ENCODE measurements at places on chromosomes 11 and 22. TPM values are rescaled to one million over a fixed set of nuclear protein-coding genes. Genes with fewer than 3 reads are reported as not detected.

Gene LRFN4
- total RNA-seq, result 60.1 TPM

DNA sequence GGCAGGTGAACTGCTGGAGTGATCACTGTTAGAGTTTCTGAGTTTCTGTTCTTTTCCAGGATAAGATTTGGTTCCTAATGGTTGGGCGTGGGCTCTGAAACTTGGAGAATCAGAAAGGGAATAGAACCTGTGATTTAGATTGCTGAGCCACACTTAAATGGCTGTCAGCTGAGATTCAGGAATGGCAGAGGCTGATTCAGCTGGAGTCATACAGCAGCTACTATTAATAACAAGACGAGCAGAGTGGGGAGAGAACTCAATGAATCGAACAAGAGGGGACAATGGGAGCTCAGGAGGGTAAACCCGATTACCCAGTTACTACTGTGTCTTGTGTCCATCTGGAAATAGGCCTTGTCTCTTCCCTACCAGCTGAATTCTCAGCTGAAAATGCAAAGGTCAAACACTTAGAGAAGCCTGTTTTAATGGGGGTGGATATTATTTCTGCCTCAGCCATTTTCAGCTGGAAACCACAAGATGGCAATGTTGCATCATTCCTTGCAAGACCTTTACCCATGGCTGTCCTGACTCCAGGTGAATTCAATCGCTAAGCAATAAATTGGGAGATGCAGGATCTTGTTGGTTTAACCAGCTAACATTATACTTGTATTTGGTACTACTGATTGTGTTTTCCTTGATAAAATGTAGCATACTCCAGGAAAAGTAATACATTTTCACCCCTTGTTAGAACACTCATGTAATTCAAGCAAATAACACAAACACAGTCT lies 104.5 kb upstream of the RAG2 start:
- H3K4me1 ChIP-seq, result no peaks in the 10 kb centered on the region
- H3K27ac ChIP-seq, result no peak overlapping the region
- no peaks in the 10 kb centered on the region for H3K36me3 ChIP-seq
- DNase-seq, result peak; percentile 41

Gene RIMBP3C
- total RNA-seq, result 0.89 TPM

- no peaks in the 10 kb centered on the region for H3K27me3 ChIP-seq
- H3K36me3 ChIP-seq, result no peaks in the 10 kb centered on the region
- no peaks in the 10 kb centered on the region for H3K4me1 ChIP-seq
- H3K4me3 ChIP-seq, result no peak overlapping the region
- DNase-seq, result no peak
Observed at GRCh38 chr22:44362249-44363012, 49.7 kb upstream of the SHISAL1 start.

DNA sequence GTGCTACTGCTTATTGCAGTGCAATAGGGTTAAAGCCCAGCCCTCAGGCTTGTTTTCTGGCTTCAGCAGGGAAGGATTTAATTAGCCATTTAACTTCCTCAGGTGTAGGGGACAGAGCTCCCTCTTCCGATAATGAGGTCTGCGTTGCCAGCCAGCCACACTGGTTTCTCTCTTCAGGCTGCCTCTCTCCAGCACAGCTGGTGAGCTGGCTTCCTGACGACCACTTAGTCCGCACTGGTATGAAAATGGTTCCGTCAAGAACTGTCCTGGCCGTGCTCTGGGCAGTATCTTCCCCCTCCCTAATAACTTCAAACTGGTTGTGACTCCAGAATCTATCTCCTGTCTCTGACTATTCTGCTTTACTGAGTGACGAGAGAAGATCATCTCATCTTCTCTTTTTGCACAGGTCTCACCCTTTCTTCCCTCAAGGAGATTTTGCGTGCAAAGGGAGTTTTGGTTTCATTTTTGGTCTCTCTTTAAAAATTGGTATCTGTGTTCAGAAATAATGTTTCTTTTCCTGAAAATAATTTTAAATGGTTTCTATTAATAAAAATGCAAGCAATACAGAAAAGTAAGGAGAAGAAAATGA lies 49.2 kb downstream of the CNTN5 start:
- DNase-seq, result no peak
- no peaks in the 10 kb centered on the region for H3K27me3 ChIP-seq
- no peaks in the 10 kb centered on the region for H3K36me3 ChIP-seq
- no peaks in the 10 kb centered on the region for H3K4me1 ChIP-seq
- no peak overlapping the region for H3K4me3 ChIP-seq

Gene TSGA10IP
- total RNA-seq, result not detected

DNA sequence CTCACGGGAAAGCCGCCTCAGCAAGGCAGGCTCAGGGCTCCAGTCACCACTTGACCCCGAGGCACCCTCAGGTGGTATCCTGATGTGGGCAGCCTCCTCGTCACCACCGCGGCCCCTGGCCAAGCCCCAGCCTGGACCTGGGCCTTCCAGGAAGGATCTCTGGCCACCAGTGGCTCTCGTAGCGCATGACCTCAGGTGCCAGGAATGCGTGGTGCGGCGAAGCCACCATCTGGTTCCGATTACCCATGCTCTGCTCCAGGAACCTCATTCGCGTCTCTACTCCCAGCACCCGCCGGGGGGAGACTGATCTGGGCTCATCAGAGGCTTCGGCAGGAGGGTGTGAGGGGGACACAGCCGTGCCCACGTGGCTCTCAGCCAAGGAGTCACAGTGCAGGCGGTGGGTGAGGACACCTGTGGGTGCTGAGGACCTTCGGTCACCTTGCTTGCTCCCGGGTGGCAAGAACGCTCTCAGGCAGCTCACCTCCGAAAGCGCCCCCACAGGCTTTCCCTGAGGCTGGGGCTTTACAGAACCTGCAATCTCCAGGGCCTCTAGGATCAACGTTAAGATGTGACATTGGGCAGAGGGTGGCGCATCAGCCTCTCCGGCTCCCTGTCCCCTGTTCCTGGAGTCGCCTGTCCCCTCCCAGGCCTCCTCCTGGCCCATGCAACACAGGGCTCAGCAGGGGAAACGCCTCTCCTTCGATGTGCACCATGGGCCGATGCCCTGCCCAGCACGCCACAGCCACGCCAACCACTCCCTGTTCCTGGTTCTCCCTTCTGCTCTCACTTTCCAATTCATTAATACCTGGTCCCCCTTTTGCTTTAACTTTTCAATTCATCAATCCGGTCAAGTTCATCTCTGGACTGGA lies 39.0 kb downstream of the TBX1 start:
- no peak for DNase-seq
- no peaks in the 10 kb centered on the region for H3K36me3 ChIP-seq
- H3K27me3 ChIP-seq, result no peaks in the 10 kb centered on the region
- no peak overlapping the region for H3K4me3 ChIP-seq
- no peaks in the 10 kb centered on the region for H3K4me1 ChIP-seq
- H3K27ac ChIP-seq, result no peak overlapping the region

GRCh38 chr11:31959716-31960115 lies 131.2 kb upstream of the RCN1 start:
- H3K27ac ChIP-seq, result no peak overlapping the region
- DNase-seq, result no peak
- no peak overlapping the region for H3K4me3 ChIP-seq
- no peaks in the 10 kb centered on the region for H3K4me1 ChIP-seq
- H3K36me3 ChIP-seq, result no peaks in the 10 kb centered on the region
- no peaks in the 10 kb centered on the region for H3K27me3 ChIP-seq

DNA sequence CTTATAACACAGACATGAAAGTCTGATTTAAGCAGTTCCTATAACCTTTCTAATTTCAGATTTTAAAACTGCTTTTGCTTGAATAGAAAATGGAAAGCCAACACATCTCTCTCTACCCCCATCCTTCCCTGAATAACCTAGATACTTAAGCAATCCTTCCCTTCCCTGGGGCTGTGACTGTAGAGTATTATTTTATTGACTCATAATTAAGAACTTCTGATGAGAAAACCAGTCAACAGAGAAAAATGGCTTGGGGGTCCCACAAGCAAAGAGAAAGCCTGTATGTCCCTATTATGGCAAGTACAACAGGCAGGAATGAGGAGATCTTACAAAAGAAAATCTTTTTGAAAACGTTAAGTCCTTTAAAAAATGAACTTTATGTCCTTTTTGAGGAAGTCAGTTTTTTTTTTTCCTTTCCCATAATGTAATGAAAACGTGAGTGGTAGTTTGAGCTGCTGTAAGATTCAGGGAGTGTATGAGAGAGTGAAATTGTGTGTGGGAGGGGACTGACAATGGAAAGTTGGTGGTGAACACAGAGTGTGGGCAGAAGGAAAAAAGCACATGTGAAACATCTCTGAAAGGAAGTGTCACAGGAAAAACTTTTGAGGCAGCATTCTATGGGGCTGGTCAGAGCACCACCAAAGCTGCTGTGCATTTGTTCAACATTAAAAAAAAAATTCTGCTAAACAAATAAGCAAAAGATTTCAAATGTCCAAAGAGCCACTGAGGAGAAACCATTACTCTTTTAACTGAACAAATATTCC lies 154.6 kb downstream of the MAML2 start:
- peak; percentile 12 for DNase-seq
- no peaks in the 10 kb centered on the region for H3K27me3 ChIP-seq
- H3K4me1 ChIP-seq, result no peaks in the 10 kb centered on the region
- H3K36me3 ChIP-seq, result no peaks in the 10 kb centered on the region
- H3K27ac ChIP-seq, result no peak overlapping the region
- no peak overlapping the region for H3K4me3 ChIP-seq

Gene MPZL2
- total RNA-seq, result 0.29 TPM

Gene ARVCF
- 50.6 TPM for total RNA-seq

GRCh38 chr11:68925611-68926010 lies 21.9 kb downstream of the IGHMBP2 start:
- no peak overlapping the region for H3K27ac ChIP-seq
- peaks cover 93% of the 10 kb centered on the region for H3K36me3 ChIP-seq
- H3K27me3 ChIP-seq, result no peaks in the 10 kb centered on the region
- no peaks in the 10 kb centered on the region for H3K4me1 ChIP-seq
- no peak overlapping the region for H3K4me3 ChIP-seq
- peak; percentile 13 for DNase-seq

Gene C11orf87
- not detected for total RNA-seq

- H3K36me3 ChIP-seq, result peaks cover 83% of the 10 kb centered on the region
- no peaks in the 10 kb centered on the region for H3K27me3 ChIP-seq
- peak overlapping the region; percentile 20 for H3K27ac ChIP-seq
- peaks cover 25% of the 10 kb centered on the region for H3K4me1 ChIP-seq
Observed at GRCh38 chr22:32482708-32483107, 8.1 kb downstream of the FBXO7 start.

Gene KDM4D
- total RNA-seq, result 0.74 TPM

GRCh38 chr11:62788991-62789390 lies 1.8 kb downstream of the TMEM179B start:
- H3K4me1 ChIP-seq, result peaks cover 32% of the 10 kb centered on the region
- no peaks in the 10 kb centered on the region for H3K27me3 ChIP-seq
- H3K27ac ChIP-seq, result peak overlapping the region; percentile 39
- peaks cover 57% of the 10 kb centered on the region for H3K36me3 ChIP-seq

GRCh38 chr11:19355601-19356000 lies 114.9 kb upstream of the E2F8 start:
- H3K27me3 ChIP-seq, result peaks cover 9% of the 10 kb centered on the region
- H3K27ac ChIP-seq, result no peak overlapping the region
- DNase-seq, result no peak
- no peak overlapping the region for H3K4me3 ChIP-seq
- no peaks in the 10 kb centered on the region for H3K36me3 ChIP-seq

GRCh38 chr11:111905411-111905810 lies 6.2 kb downstream of the CRYAB start:
- no peak overlapping the region for H3K27ac ChIP-seq
- H3K4me1 ChIP-seq, result peaks cover 7% of the 10 kb centered on the region

Gene PNPLA5
- total RNA-seq, result not detected

- H3K27me3 ChIP-seq, result peaks cover 14% of the 10 kb centered on the region
- H3K36me3 ChIP-seq, result no peaks in the 10 kb centered on the region
- no peak for DNase-seq
- no peak overlapping the region for H3K27ac ChIP-seq
- H3K4me3 ChIP-seq, result no peak overlapping the region
- no peaks in the 10 kb centered on the region for H3K4me1 ChIP-seq
Observed at GRCh38 chr11:11178671-11179638, 174.1 kb downstream of the CSNK2A3 start.

Gene KDM4E
- total RNA-seq, result not detected

- H3K27me3 ChIP-seq, result peaks cover 47% of the 10 kb centered on the region
- peaks cover 4% of the 10 kb centered on the region for H3K4me1 ChIP-seq
- DNase-seq, result no peak
- H3K27ac ChIP-seq, result no peak overlapping the region
- H3K4me3 ChIP-seq, result no peak overlapping the region
Observed at GRCh38 chr11:61107888-61108287, 5.6 kb downstream of the CD5 start.

DNA sequence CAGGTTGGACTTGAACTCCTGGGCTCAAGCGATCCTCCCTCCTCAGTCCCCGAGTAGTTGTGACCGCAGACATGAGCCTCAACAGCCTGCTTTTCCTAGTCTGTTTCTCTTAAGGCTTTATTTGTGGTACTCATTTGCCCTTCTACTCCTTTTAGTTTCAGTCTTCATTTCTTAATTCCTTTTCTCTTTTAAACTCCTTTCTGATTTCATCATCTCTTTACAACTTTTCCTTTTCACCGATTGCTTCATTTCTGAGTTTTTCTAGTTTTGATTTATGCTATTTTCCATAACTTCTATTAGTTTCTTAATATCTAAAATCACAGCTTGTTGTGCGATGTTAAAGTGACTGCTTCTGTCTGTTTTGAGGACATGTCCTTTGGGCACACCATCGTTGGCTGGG lies 17.3 kb upstream of the MRGPRF start:
- peaks cover 29% of the 10 kb centered on the region for H3K27me3 ChIP-seq
- no peaks in the 10 kb centered on the region for H3K36me3 ChIP-seq
- no peak for DNase-seq
- H3K4me3 ChIP-seq, result no peak overlapping the region
- no peak overlapping the region for H3K27ac ChIP-seq
- H3K4me1 ChIP-seq, result no peaks in the 10 kb centered on the region

Gene BRMS1
- total RNA-seq, result 47.4 TPM

DNA sequence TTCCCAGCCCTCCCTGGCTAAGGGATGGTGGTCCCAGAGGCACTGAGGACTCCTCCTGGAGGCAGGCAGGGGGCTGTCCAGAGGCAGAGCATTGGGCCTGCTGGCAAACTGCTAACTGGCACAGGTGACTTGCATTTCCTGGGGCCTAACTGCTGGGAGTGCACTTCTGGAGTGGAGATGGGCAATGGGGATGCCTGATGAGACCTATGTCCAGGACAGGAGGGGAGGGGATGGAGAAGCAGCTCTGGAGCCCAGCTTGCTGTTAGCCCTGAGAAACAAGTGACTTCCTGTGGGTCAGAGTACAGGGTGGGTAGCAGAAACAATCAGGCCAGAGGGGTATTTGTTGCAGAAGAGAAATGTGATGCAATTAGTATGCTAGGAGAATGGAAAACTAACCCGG lies 253.2 kb downstream of the ST3GAL4 start:
- no peaks in the 10 kb centered on the region for H3K36me3 ChIP-seq
- H3K4me1 ChIP-seq, result no peaks in the 10 kb centered on the region
- no peak overlapping the region for H3K27ac ChIP-seq
- no peak for DNase-seq
- H3K4me3 ChIP-seq, result no peak overlapping the region

Gene SLC22A25
- not detected for total RNA-seq

Gene MS4A15
- not detected for total RNA-seq

Gene CRYBB3
- total RNA-seq, result not detected

Gene BAIAP2L2
- total RNA-seq, result 0.13 TPM

Data from K562 (cell line).